KG1 (cell line): ENCODE measurements at places on chromosomes 5 and 9.

DNA sequence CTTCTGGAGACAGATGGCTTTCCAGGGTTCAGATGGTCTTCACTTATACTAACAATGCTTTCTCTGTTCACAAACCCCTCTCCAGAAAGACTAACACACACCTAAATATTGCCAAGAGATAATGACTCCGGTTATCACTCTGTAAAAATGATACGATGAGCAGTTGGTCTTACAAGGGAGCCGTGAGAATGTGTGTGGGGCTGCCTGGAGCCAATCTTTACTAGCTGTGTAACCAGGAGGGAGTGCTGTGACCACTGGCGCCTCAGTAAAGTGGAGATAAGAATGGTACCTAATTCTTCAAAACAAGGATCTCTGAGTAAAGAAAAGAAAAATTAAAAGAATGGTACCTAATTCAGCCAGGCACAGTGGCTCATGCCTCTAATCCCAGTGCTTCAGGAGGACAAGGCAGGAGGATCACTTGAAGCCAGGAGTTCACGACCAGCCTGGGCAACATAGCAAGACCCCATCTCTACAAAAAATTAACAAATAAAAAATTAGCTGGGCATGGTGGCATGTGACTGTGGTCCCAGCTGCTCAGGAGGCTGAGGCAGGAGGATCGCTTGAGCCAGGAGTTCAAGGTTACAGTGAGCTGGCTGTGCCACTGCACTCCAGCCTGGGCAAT is 39.9 kb upstream of the IL17B start:
- no peak for DNase-seq

GRCh38 chr5:165928971-165929370 is 2362.5 kb upstream of the WWC1 start:
- no peak for DNase-seq

DNA sequence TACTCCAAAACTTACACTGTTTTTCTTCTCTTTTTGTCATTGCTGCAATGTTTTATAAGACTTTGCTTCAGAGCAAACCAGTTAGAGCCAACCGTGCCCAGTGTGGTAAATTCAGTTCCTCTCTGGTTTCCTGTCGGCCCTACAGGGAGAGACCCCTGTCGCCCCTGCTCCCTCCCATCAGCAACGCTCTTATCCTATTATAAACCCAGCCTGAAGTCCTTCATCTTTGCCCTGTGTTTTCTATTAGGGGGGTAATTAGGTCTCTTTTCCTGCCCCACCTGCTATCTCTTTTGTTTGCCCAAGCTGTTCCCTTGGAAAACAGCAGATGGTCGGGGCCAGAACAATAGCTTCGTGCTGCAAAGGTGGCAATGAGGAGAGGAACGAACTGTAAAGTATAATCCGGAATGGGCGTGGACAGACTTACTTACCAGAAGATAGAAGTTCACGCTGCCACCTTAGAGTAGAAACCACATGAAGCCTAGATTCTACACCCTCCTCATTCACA is 21.4 kb upstream of the OTULINL start:
- peak; percentile 95 for DNase-seq

DNA sequence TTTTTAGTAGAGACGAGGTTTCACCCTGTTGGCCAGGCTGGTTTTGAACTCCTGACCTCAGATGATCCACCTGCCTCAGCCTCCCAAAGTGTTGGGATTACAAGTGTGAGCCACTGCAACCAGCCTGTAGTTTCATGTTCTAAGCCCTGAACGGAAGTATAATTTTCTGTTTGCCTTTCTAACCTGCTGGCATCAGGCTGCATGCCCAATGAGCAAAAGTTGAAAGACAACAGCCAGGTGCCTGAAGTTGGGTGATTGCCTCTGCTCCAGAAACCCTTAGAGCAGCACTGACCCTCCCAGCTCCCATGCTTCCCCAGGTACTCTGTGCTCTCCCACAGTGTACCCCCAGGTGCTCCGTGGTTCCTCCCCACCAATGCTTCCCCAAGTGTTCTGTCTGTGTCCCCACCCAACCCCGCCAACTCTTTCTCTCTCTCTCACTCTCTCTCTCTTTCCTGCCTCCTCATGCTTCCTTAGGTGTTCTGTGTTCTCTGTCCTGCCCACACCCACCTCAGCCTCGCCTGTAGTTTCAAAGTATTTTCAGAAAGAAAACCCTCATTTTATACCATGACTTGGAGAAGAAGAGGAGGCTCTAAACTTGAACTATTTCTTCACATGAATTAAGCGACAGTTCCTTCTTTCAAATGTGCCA is 145.3 kb downstream of the SNCAIP start:
- no peak for DNase-seq

GRCh38 chr9:79945016-79945415 is 373.3 kb downstream of the TLE4 start:
- no peak for DNase-seq

DNA sequence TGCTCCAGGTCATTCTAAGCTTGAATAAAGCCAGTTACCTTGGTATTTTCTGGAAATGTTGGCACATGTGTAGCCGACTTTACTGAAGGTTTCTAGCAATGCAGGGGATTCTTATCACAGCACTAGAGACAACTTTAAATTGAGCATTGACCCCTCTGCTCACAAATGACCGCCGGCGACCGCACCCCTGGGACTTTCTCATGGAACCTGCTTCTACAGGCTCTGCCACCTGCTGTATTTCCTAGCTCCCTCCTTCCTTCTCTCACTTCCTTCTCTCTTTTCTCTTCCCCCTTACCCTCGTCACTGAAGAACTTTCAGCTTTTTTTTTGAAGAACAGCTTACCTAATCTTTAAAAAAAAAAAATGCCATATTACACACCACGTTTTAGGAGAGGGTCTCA is 30.9 kb upstream of the DAB2 start:
- DNase-seq: no peak

DNA sequence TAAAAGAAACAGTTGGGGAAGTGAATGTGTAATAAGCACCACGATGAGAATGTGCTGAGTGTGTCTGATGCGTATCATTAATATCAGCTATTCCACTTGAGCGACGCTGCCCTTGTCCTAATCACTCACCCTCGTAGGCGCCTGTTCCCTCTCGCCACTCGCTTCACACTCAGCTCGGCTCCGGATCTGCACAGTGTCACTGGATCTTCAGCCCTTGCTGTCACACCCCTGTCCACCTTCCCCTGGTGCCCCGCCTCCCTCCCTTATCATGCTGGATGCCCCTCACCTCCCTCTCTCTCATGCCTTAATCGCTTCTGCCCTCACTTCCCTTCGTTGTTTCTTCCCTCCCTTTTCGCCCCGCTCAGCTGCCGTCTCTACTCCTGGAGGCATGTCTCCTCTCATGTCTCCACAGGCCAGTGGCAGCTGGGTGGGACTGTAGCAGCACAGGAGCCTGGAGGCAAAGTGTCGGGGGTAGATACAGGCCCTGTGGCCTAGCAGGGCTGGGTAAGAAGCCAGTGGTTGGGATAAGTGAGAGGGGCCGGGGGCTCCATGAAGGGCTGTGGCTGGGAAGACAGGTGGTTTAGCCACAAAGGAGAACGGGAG is 43.5 kb downstream of the ANKDD1B start:
- no peak for DNase-seq

GRCh38 chr5:141211-141610 is 49.2 kb downstream of the PLEKHG4B start:
- DNase-seq: no peak

- no peak for DNase-seq
These were observed 170.6 kb upstream of the MVB12B start for GRCh38 chr9:126155756-126156664.

- DNase-seq: no peak
These were observed 4.4 kb upstream of the ZNF484 start for GRCh38 chr9:92882276-92882675.

- no peak for DNase-seq
These were observed 193.8 kb downstream of the CFAP90 start for GRCh38 chr5:7657153-7657552.

- no peak for DNase-seq
These were observed 85.7 kb downstream of the TNC start for GRCh38 chr9:115032296-115032695.

GRCh38 chr9:13364271-13365000 is 84.9 kb upstream of the MPDZ start:
- no peak for DNase-seq

- no peak for DNase-seq
These were observed 116.7 kb upstream of the NEK6 start for GRCh38 chr9:124140941-124141568.

- DNase-seq: no peak
These were observed 80.0 kb upstream of the ITGA2 start for GRCh38 chr5:52909192-52909591.

DNA sequence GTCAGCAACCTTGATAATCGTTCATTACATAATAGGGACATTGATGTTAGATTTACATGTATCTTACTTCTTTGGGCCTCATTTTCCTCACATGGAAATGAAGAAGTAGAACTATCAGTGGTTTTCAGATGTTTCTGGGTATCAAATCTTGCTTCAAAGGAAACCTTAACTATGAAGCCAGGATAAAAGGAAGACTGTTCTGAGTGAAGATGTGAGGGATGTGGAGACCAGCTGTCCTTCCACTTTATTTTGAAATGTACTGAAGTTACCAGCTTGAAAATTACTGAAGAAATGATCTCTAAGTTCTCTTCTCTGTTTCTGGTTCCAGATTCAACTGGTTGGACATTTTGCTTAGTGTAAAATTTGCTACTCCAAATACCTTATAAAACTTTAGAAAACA is 186.0 kb downstream of the ADAMTSL1 start:
- no peak for DNase-seq

DNA sequence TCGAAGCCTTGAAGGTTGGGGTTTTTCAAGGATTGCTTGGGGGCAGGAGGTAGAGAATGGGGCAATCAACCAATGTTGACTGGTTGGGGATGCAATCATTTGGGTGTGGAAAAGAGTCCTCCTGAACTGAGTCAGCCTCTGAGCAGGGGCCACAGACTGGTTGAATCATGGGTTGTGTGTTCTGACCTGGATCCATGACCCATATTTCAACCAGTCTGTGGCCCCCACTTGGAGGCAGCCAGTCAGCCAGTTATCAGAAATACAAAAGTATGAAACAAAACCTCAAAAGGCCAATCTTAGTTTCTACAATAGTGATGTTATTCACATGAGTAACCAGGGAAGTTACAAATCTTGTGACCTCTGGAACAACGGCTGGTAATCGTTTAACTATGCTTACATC is 81.4 kb upstream of the RANBP6 start:
- DNase-seq: no peak

DNA sequence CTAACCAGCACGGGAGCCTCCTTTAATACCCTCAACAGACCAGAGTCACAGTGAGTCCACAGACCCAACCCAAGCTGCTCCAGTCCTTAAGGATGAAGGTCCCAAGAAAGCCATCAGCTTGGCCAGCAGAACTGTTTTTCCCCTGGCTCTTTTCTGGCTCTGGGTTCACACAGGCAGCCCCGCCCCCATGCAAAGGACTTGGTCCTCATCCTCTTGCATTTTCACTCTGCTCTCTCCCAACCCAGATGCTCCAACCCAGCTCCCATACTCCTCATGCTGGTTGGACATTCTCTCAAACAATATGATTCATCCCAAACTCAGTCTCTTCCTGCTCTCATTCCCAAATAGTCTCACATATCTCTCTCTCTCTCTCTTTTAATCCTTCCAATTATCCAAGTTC is 74.2 kb upstream of the SPOCK1 start:
- DNase-seq: no peak

DNA sequence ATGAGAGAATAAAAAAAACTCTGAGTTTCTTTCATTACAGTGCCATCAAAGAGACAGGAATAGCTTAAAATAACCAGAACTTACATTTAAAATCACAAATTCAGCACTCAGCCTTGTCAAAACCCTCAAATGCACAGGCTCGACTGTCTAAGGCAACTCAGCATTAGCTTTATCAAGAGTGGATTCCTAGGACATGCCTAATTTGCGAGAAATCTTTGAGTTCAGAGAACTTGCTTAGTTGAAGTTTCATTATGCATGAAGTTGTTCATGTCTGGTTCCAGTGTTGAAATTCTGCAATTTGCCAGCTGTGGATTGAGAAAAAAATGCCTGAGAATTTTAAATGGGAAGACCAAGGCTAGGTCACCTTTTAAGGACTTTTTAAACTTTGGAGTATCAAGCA is 151.1 kb downstream of the LRRC70 start:
- no peak for DNase-seq

DNA sequence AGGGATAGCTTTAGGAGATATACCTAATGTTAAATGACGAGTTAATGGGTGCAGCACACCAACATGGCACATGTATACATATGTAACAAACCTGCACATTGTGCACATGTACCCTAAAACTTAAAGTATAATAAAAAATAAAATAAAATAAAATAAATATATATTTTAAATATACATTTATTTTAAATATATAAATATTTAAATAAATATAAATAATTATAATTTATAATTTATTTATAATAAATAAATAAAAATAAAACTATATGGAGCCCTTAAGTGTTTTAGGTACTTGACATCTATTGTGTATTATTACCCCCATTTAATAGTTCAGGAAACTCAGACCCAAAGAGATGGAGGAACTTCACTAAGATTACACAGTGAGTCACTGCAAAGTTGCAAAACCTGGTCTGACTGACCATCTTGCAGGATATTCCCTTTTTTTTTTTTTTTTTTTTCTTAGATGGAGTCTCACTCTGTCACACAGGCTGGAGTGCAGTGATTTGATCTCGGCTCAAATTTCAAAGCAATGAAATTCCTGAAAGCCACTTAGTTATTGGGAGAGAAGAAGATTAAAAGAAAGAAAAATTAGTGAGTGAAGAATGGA is 5.8 kb upstream of the C5orf52 start:
- DNase-seq: no peak

GRCh38 chr9:9352877-9353481 is 1259.8 kb downstream of the PTPRD start:
- DNase-seq: no peak

- no peak for DNase-seq
These were observed 13.4 kb downstream of the PBX3 start for GRCh38 chr9:125760537-125760936.

- no peak for DNase-seq
These were observed 171.6 kb upstream of the OTULINL start for GRCh38 chr5:14410068-14410393.

DNA sequence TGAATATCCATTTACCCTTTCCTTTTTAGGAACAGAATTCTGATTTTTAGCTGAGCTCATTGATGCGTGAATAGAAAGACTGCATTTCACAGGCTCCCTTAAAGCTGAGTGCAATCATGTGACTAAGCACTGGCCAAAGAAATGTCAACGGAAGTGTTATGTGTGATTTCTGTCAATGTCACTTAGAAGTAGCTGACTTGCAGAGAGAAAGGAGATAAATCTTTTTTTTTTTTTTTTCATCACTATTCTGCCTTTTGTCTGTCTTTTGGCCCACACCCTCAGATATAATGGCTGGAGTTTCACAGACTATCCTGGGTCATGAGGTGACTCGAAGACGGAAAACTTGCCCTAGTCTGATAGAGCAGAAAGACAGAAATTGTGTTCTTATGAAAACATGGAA is 39.3 kb upstream of the SLC27A6 start:
- DNase-seq: no peak

DNA sequence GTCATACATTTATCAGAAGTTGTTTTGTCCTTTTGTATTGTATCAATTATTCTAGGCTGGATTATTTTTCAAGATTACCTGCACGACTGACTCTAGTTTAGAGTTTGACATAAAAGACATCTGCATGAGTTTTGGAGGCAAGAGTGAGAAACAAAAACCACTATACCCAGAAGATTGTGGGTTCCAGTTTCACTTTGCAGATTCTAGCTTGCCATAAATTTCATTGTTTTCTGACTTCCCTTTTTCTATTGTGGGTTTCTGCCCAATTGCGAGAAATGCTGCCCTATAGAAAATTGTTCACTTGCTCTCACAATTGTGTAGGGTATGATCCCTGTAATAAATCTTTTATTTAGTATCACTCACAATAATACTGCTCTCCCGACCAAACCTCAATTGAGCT is 1043.4 kb upstream of the CDH10 start:
- DNase-seq: no peak

- DNase-seq: no peak
These were observed 114.0 kb upstream of the BASP1 start for GRCh38 chr5:17103461-17103860.
